ENCODE measurements at places on chromosomes 3 and 15.
A peak's percentile ranks its signal among the peaks of the same experiment; 100 is the strongest.

- peak; percentile 30 for DNase-seq
Observed at GRCh38 chr3:136862617-136863322, 762 bp downstream of the NCK1 start.

DNA sequence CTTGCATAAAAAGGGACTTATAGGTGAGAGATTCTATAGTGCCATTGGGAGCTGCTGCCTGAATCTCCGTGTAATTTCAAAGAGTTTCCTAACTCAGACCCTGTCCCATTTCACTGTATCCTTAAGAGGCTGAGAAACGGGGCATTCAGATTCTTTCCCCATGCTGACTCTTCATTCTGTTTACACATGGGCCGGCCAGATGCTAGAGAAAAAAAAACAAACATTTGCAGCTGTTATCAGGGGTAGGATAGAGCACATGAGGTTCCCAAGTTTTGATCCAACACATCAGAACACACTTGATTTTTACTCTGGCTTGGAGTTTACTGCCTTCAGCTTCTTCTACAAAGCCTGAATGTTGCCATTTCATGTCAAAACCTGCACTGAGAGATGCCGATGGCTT is 215.9 kb upstream of the TPRG1 start:
- DNase-seq, result no peak

GRCh38 chr3:192675958-192676649 is 51.2 kb downstream of the FGF12 start:
- no peak for DNase-seq

- DNase-seq, result no peak
Observed at GRCh38 chr15:52068004-52068615, 44.5 kb downstream of the BCL2L10 start.

DNA sequence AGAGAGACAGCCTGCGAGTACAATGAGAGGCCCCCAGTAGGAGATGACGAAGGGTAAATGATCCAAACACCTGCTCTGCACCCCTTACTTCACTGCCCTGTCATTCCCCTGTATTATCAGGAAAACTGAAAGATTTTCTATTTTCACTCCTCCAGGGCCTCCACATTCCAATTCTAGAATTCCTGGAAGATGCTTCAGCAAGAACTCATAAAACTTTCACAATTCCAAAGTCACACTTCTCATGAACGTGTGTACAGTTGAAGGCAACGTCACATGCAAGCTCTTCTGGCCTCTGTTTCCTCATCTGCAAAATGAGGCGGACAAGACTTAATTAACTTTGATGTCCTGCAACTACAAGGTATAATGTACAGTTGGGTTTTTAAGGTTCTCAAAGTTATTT is 62.8 kb upstream of the SPATA12 start:
- no peak for DNase-seq

GRCh38 chr15:85685356-85685755 is 109.4 kb downstream of the KLHL25 start:
- no peak for DNase-seq

GRCh38 chr15:89179966-89180875 is 41.2 kb downstream of the RLBP1 start:
- DNase-seq, result no peak

- peak; percentile 25 for DNase-seq
Observed at GRCh38 chr3:24495326-24495994, 810 bp upstream of the THRB start.

DNA sequence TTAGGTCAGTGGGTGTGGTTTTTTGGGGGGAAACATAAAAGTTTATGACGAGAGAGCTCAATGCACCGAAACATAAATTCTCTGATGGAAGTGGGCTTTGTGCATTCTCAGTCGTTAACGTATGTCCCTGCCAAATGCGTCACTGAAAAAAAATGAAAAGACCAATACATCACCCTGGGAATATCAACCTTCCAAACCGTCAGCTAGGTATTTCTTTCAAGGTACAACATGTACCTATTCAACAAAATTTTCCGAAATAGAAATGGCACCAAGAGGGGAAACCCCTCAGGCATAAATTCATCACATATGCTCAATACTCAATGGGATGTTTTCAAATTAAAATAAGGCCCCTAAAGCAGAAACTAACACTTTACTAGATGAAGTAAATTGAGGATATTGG is 266.6 kb upstream of the SUCLG2 start:
- no peak for DNase-seq

DNA sequence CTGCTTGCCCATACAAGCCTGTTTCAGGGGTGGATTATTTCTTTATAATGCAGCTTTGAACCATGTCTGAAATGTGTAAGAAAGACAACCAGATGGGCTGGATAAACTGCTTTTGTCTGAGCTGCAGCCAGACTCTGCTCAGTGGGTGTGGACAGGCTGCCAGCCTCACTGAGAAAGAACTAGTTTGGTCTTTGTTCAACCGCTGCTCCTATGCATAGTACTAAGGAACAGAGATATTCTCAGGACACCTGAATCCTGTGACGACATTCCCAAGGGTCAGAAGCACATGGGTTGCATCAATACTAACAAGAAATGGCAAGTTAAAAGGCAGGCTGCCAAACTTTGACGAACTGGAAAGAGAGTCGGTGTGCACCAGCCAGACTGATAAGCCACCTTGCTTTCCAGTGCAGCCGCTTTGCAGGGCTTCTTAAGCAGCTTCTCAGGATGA is 57.2 kb downstream of the PLD1 start:
- DNase-seq, result no peak

DNA sequence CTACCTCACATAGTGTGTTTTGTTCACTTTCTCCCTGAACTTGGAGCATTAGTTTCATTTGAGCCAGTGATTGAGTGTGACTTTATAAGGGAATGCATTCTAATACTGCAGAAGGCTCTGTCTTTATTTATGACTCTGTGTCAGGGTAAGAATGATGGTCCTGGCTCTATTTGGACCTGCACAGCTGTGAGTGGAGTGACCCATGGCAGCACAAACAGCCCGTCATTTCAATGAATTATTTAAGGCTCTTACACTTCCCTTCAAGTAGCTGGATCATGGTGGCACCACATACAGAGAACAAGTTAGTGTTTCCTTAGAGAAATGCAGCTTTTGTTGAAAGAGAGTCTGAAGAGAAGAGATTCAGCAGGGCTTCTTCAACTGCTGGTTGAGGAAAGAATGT is 16.4 kb downstream of the TMEM108 start:
- DNase-seq, result no peak

GRCh38 chr15:53658827-53659555 is 100.5 kb downstream of the WDR72 start:
- DNase-seq, result no peak

DNA sequence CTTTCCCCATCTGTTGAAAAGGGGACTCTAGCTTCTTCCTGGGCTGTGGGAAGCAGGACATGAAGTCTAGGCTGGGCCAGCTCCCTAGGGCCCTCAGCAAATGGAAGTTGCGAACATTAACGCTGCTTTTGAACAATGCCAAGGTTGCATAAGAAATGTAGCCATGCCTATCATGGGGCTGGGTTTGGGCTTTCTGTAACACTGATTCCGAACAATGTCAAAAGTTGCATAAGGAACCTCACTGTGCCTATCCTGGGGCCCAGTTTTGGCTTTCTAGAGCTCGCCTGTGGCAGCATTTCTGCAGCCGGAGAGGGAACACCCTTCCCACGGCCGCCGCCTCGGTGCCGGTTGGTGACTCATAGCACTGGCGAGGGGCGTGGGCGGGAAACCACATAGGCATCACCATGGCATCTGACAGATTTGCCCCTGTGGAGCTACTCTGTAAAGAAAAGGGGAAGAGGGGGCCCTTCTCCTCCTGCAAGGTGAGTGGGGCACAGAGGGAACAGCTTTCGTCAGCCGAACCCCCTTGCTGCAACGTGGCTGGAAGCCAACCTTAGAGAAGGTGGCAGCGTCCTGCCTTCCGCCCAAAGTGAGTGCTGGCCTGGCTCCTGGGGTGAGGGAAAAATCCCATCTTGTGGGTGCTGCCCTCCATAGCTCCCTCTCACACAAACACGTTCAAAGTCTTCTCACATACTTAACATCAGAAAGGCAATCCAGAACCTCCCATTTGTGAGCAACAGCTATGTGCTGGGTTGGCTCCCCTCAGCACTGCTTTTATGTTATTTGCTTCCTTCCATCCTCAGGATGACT is 46.6 kb upstream of the ATP2B2 start:
- no peak for DNase-seq

DNA sequence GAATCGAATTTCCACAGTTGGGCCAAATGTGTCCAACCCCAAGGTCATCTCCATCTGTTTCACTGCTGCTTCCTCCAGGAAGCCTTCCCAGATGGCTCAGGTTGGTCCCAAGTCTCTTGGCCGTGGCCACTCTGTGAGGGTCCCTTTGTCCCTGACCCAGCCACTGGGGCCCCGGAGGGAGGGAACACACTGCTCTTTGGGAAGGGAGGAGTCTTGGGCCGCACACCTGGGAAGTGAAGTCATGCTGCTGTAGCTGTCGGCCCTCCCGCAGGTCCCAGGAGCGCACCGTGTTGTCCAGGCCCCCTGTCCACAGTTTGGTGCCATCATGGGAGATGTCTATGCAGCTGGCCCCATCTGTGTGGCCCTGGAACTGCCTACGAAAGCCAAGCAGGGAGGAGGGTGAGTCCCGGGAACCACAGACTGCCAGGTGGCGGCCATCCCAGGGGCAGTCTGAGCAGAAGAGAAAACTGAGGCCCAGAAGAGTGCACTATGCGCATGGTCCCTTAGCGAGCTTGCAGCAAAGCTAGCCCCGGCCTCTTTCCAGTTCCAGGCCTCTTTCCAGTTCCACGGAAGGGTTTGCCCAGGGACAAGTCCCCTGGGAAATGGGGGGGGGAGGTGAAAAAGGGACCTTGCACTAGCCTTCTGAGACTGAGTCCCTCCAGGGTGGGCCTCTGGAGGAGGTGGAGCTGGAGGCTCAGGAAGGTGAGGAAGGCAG is 44.6 kb downstream of the TLE3 start:
- peak; percentile 16 for DNase-seq

DNA sequence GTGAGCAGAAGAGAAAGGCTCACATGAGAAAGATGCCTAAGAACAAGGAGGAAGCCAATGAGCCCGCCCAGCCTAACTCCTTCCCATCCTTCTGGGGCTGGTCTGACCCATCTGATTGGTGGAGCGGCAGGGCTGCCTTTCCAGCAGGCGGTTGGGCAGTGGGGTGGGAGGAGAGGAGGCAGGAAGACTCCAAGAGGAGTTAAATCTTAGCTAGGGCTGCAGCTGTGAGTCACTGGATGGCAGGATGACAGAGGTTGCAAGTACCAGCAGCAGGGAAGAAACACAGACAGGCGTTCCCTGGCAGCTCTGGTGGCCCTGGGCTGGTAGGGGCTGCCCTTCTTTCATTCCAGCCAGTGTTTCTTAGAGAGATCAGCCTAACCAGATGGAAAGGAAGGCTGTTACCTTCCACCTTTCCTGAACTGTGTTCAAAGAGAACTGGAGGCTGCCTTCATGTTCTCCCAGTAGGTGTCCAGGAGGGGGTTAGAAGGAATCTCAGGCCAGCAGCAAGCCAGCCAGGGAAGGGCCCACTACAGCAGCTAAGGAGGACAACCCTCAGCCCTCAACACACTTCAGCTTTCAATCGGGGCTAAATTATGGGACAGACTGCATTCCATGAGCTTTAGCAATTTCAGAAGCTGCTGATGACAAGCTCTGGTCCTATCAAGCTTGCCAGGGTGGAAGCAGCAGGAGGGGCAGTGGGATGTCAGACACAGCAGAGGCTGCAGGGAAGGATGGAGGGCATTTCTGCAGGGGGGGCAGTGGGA is 50.3 kb downstream of the CHSY1 start:
- DNase-seq, result peak; percentile 43

DNA sequence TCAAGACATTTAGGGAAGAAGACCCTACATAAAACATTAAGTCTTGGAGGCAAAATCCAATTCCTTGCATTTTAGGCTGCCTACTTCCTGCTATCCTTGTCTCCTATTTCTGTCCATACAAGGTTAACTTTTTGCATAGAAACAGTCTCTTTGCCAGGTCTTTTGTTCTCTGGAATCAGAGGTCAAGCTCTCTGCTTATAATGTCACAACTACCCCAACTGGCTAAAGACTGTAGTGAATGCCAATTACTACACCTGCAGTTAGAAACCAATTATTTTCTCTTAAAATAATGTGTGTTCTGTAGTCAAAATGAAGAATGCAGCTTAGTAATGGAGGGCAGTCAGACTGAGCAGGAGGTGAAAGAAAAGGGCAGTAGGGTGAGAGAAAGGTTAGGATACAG is 856.2 kb downstream of the TUSC7 start:
- no peak for DNase-seq

- DNase-seq, result no peak
Observed at GRCh38 chr3:16362770-16363169, 97.8 kb downstream of the OXNAD1 start.

DNA sequence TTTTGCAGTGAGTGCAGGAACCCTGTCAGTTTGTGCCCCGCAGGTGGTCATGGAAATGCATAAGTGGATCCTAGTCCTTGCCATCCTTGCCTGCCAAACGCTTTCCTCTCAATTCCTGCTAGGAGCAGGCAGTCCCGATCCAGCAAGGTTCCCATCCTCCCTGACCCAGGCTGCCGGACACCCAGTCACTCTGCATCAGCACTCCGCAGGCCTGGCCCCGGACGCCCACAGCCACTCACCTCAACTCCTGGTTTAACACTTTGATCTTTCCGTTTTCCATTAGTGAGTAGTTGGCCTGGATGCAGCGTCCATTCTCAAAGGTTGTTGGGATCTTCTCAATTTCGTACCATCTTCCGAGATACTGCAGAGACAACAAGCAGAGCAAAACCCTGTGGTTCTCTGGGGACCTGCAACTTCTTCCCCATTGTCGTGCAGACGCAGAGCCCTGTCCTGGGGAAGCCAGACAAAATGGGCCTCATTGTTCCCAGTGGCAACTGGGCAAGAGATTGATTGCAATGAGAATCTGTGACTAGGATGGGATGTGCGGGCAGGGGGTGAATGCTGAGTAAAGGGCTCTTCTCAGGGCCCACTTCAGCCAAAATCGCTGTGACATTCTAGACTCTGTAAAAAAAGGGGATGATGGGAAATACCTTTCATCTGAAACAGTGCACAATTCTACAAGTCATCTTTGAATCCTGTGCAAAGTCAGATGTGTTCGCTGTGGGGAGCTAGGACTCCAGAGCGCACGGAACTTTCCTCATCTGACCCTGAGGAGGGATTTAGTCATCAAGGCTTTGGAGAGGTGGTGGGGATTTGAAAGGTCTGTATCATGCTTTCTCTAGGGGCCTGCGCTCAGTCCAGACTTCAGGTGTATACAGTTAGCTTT is 9.9 kb downstream of the APOD start:
- DNase-seq, result no peak

- no peak for DNase-seq
Observed at GRCh38 chr3:144109944-144110343, 138.3 kb downstream of the DIPK2A start.

- no peak for DNase-seq
Observed at GRCh38 chr3:105351821-105352220, 14.9 kb upstream of the ALCAM start.

- DNase-seq, result no peak
Observed at GRCh38 chr15:63896336-63897115, 62.8 kb upstream of the HERC1 start.

GRCh38 chr3:149442851-149443544 is 31.5 kb upstream of the TM4SF4 start:
- DNase-seq, result no peak
